ENCODE measurements at places on chromosomes 2 and 18. TPM values are rescaled to one million over a fixed set of nuclear protein-coding genes. Genes with fewer than 3 reads are reported as not detected.

Gene CABYR
- 2.0 TPM for polyA plus RNA-seq

Gene SAG
- polyA plus RNA-seq = not detected

Gene COL6A3
- polyA plus RNA-seq = not detected

Gene ACADL
- polyA plus RNA-seq = not detected

Gene PSMA8
- 4.1 TPM for polyA plus RNA-seq

Gene APOB
- not detected for polyA plus RNA-seq

Gene CIB4
- polyA plus RNA-seq = not detected

Gene OTOS
- not detected for polyA plus RNA-seq

Gene POTEC
- polyA plus RNA-seq = not detected

Gene RGPD4
- not detected for polyA plus RNA-seq

Gene FIGN
- not detected for polyA plus RNA-seq

Gene DNAH7
- polyA plus RNA-seq = 0.11 TPM

Gene TSPYL6
- not detected for polyA plus RNA-seq

Gene ALK
- polyA plus RNA-seq = not detected

Gene SPC25
- not detected for polyA plus RNA-seq

Gene ACMSD
- not detected for polyA plus RNA-seq

Gene RNF138
- 62.4 TPM for polyA plus RNA-seq

Gene ESCO1
- polyA plus RNA-seq = 11.4 TPM

Gene REG3A
- polyA plus RNA-seq = not detected

Gene GPR35
- polyA plus RNA-seq = not detected

Gene KCNS3
- polyA plus RNA-seq = not detected

Gene COLEC12
- not detected for polyA plus RNA-seq

Gene GREB1
- not detected for polyA plus RNA-seq

Gene NIFK
- 72.4 TPM for polyA plus RNA-seq

Gene EIF5B
- 13.8 TPM for polyA plus RNA-seq

Gene HOXD8
- not detected for polyA plus RNA-seq

Gene KRTCAP3
- polyA plus RNA-seq = 1.6 TPM

Gene GRHL1
- polyA plus RNA-seq = 0.16 TPM
